ENCODE measurements at places on chromosomes 1 and 21. TPM values are rescaled to one million over a fixed set of nuclear protein-coding genes. Genes with fewer than 3 reads are reported as not detected.

GJA5 gene
- total RNA-seq, result 32.5 TPM

- DNase-seq, result no peak
These were observed 57.6 kb upstream of the KIF1B start for GRCh38 chr1:10152709-10153284.

C8B gene
- total RNA-seq, result not detected

DNA sequence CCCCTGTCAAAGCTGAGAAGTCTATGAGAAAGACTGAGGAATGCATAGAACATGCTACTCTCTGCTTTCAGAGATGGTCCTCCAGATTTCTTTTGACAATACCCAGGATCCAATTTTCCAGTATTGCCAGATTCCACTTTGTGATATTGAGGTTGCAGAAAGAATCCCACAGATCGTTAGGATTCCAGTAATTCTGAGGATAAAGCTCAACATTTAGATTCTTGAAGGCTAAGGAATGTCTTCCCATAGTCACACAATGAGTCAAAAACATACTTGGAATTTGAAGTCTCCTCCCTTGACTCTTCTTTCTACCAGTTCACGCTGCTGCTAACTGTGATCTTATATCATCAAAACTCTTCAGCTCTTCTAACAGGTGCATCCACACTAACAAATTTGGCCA is 57.1 kb downstream of the TNFSF18 start:
- DNase-seq, result no peak

MEF2D gene
- total RNA-seq, result 5.5 TPM

SYTL1 gene
- total RNA-seq, result 8.2 TPM

DNA sequence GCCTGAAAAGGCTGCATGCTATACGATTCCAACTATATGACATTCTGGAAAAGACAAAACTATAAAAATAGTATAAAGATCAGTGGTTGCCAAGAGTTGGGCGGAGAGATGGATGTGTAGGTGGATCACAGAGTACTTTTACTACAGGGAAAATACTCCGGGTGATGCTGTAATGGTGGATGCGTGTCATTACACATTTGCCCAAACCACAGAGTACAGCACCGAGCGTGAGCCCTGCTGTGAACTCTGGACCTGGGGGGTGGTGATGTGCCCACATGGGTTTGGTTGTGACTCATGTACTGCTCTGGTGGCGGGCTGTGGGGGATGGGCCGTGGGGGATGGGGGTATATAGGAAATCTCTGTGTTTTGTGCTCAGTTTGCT is 162.7 kb upstream of the COL6A1 start:
- no peak for DNase-seq

- peak; percentile 14 for DNase-seq
These were observed 1.2 kb upstream of the NID1 start for GRCh38 chr1:236066054-236066453.

DNA sequence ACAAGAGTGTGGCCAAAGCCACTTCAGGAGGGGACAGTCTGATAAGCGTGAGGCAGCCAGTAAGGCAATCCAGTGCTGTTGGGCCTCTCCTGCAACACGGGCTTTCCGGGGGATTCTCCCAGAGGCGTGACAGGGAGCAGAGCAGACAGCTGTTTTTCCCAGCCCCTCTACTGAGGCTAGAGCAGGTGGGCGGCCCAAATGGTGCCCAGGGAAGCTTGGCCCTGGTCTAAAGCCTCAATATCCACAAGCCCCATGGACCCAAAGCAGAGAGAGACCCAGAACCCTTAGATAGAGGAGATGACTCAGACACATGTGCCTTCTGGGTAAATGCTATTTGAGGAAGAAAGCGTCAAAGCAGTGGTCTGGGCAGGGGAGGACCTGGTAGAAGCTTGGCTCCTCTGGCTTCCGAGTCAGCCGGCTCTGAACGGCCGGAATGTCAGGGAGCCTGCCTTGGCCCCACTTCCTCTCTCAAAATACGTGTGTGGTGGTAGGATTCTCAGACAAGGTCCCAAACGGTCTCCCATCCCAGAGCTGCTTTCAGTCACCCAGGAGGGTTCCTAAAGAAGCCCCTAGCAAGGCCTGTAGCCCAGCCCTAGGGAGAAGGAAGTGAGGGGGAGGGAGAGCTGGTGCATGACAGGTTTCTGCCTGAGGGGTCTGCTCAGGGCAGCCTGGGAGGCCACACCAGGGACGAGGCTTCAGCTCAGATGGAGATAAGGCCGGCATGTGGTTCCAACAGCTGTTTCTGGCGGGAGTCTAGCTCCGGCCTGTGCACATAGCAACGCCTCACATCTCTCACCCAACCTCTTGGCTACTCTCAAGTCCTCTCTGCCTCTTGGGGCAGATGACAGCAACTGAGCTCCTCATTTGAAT is 28.8 kb downstream of the PIK3C2B start:
- peak; percentile 52 for DNase-seq

- peak; percentile 89 for DNase-seq
These were observed at the start of gene TIAM1 for GRCh38 chr21:31343680-31344480. Gene TIAM1, minus strand, starts transcription at chr21:31344261. Its CDS starts 77,289 bp downstream, at chr21:31266972.

DNA sequence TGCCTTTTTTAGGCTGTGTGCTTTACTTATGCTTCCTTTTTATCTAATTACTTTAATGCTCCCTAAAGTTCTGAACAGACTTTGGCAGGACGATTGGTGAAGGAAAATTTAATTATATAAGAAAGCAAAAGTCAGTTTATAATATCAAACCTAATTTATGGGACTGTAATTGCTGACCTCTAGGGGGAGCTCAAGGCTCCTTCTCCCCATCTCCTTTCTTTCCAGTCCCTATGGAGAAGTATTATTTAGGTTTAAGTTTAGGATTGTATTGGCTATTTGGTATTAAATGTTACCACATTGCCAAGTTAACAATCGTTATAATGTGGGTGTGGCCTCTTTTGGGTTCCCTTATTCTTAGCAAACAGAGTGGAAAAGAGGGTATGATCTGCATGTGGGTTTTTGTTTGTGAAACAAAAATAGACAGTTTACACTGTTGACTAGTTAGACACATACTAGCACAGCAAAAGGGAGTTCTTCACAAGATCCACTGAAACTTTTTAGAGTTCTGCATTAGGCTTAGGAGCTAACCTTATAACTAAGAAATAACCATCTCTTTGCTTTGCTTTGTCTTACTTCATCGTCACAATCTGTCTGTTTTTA is 48.2 kb upstream of the TNFSF4 start:
- no peak for DNase-seq

- DNase-seq, result no peak
These were observed 407.2 kb downstream of the HLX start for GRCh38 chr1:221286399-221286798.

DNA sequence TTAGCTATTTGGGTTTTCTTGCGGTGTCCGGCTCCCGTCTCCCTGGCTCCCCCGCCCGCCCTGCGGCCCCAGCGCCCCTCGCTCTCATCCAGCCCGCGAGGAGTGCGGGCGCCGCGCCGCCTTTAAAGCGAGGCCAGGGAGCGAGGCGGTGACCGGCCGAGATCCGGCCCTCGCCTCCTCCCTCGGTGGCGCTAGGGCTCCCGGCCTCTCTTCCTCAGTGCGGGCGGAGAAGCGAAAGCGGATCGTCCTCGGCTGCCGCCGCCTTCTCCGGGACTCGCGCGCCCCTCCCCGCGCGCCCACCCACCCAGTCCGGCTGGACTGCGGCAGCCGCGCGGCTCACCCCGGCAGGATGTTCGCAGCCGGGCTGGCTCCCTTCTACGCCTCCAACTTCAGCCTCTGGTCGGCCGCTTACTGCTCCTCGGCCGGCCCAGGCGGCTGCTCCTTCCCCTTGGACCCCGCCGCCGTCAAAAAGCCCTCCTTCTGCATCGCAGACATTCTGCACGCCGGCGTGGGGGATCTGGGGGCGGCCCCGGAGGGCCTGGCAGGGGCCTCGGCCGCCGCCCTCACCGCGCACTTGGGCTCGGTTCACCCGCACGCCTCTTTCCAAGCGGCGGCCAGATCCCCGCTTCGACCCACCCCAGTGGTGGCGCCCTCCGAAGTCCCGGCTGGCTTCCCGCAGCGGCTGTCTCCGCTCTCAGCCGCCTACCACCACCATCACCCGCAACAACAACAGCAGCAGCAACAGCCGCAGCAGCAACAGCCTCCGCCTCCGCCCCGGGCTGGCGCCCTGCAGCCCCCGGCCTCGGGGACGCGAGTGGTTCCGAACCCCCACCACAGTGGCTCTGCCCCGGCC is 492 bp downstream of the HLX start:
- peak; percentile 59 for DNase-seq

DNA sequence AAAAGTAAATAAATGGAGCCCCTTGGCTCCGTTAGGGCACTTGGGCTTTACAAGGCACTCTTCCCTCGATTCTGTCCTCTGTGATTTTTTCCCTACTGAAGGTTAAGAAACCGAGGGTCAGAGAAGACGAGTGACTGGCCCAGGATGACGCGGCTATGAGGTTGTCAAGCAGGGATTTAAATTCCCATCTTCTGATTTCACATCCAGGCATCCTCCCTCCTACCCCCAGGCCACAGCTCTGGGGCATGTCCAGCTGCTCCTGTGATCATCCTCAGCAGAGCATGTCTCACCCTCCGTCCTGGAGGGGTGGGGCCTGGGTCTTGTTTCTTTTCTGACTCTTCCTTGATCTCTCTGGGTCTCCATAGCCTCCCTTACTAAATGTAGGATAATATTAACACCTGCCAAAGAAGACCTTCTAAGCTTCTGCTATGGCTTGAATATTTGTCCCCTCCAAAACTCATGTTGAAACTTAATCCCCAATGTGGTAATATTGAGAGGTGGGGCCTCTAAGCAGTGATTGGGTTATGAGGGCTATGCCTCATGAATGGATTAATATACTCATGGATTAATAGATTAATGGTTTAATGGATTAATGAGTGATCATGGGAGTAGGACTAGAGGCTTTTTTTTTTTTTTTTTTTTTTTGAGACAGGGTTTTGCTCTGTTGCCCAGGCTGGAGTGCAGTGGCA is 4.6 kb downstream of the CRYBG2 start:
- no peak for DNase-seq

GRCh38 chr1:17538428-17539117 is 925 bp upstream of the ARHGEF10L start:
- peak; percentile 36 for DNase-seq

DNA sequence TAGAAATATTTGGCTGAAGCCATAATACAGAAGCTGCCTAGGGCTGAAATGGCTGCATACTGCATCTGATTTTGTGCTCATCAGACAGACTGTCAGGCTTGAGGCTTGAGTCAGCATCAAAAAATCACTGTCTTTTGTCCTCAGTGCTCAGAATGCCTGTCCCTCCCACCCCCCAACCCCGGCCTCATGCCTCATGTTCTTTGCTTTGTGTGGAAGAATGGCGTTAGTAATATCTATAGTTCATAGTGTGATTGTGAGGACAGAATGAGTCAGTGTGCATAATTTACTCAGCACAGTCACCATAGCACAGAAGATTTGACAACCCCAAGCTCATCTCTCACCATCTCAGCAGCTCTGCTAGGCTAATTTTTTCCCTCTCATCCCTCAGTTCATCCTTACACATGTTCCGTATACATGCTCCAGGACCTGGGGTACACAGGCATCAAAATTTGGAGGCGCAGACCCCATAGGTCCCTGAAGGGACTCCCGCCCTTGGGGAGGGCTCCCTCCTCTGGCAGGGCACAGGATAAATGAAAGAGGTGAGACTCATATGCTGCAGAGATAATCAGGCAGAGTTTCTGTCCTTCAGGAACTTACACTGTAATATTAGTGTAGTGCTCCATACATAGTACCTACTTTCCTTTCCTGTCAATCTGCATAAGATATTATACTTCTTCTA is 159.1 kb upstream of the C8B start:
- no peak for DNase-seq

FCER1A gene
- 2.9 TPM for total RNA-seq

- DNase-seq, result no peak
These were observed 41.6 kb downstream of the ABL2 start for GRCh38 chr1:179187735-179188471.

OR2L13 gene
- total RNA-seq, result 3.1 TPM

DNA sequence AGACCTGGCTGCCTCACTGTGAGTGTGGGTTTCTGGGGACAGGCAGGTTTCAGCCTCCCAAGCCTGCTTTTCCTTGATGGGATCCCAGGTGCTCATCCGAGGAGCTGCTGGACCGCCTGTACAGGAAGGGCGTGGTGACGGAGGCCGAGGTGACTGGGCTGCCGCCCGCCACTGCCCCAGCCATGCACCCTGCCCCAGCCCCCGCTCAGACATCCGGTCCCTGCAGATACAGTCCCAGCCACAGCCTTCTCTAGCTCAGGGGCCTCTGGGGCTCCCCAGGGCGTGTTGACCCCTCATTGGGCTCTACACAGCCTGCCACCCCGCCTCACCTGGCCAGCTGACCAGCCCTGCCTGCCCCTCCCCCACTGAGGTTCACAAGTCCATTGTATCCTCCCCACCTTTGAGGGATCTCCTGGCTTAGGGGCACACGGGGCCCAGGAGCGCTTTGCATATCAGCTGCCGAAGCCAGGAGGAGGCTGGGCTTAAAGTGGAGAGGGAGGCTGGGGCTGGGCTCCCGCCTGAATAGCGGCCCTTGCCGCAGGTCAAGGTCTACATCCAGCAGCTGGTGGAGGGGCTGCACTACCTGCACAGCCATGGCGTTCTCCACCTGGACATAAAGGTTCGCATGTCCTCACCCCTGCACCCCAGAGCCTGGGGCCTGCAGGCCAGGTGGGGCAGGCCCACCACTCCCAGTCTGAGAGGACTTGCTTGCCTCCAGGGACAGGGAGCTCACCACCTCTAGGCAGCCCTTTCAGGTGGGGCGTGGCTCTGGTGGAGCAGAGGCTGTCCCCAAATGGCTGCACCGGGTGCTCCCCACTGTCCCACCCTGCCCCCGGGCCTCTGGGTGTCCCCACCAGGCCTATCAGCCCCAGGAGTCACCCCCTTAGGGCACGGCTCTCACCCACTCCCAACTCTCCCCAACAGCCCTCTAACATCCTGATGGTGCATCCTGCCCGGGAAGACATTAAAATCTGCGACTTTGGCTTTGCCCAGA is 38.5 kb downstream of the TRIM11 start:
- DNase-seq, result no peak

Data from umbilical cord (tissue), 2 donors.